ENCODE measurements at places on chromosomes 2 and 18.

GRCh38 chr2:46163098-46163430, 134.1 kb upstream of the EPAS1 start:
- DNase-seq, result no peak

GRCh38 chr2:42331569-42332284, 29.3 kb downstream of the COX7A2L start:
- DNase-seq, result no peak

- no peak for DNase-seq
These were observed 270.4 kb downstream of the ARHGAP15 start for GRCh38 chr2:143399631-143400069.

DNA sequence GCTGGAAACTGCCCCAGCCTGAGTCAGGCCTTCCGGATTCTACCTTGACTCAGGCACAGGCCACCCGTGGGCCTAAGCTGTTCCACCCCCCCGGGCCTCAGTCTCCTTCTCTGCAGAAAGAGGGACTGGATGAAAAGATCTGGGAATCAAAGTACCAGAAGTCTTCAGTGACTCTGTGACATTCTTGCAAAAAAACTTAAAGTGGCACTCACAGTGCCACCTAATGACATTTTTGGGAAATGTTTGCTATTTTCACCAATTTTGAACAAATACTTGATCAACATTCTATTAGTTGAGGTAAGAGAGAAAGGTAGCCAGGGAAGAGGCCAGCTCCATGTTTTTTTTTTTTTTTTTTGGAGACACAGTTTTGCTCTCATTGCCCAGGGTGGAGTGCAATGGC, 48.3 kb upstream of the ACAA2 start:
- no peak for DNase-seq

DNA sequence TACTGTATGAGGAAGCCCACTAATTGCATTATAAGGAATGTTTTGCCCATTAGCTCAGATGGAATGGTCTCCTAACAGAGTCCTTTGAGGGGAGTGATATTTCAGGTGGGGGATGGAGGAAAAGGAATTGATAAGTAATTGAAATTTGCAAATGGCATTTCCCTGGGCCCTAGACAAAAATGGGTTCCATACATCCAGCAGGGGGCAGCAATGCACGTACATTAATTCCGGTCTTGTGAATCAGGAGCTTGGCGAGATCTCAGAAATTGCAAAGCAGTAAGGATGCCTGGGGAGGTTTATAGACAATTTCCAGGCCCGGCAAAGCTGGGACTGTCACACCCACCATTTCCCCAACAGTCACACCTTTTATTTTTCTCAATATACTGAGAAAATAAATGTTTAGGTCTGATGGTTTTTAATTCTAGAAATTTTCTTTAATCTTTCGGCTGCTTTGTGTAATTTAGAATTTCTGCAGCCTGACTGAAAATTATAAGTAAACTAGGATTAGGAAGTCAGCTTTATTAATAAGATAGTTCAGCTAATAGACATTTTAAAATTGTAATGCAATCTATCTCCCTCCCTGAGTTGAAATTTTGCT, 122.8 kb downstream of the LYPD1 start:
- DNase-seq, result no peak
